HFFc6 (cell line): ENCODE measurements at places on chromosomes 7 and 10.

DNA sequence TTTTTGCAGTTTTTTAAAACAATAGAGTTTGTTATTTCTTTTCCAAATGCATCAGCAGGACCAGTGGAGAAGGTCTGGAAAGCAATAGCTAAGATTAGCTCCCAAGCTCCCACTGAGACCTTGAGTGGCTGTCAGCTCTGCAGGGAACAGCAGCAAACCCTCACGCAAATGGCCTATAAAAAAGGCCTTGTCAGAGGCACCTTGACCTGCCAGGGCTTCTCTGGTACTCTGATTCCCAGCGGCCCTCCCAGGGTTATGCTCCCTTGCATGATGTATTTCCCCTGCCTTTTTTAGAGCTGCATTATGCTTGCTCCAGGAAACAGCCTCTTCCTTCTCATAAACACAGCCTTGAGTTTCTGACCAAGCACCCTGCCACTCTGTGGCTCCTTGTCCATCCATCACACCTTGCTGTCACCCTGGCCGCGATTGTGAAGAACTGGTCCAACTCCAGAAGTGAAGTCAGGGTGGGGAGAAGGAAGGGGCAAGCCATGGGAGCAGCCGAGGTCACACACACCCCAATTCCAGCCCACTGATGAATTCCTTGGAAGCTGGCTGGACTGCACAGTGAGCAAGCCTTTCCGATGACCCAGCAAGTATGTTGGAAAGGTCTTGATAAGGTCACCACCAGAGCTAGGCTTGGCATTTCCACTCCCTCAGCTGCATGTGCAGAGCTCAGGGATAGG is 35.3 kb upstream of the NKX2-3 start:
- DNase-seq: no peak

DNA sequence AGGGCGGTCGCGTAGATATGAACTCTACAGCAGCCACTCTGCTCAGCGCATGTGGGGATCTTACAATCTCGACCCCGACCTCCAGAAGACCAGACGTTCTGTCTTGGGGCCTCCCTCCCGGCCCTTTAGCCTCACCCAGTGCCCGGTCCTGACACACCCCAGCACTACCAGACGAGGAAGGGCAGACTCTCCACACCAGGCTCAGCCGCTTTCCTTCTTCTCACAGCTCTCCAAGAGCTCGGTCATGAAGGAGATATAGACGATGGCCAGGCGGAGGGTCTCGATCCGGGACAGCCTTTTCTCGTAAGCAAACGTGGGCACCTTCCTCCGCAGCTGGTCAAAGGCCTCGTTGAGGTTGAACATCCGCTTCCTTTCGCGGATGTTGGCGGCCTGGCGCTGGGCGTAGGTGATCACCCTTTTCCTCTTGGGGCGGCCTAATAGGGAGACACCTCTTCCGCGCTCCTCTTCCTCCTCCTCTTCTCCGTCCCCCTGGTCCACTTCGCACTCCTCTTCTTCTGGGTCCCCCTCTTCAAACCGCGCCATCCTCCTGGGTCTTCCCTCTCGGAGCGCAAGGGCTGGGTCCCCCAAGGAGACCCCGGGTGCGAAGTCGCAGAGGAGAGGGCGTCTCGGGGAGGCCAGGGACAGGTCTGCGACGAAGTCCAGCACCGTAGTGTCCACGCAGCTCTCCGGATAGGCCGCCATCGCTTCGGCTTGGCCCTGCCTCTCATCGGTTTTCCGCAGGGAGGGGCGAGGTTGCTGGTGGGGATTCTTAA is at the start of gene FERD3L:
Gene FERD3L, minus strand, starts transcription at position 761 of the 773 bp plus-strand sequence. Its CDS starts 59 bp downstream, at position 702.
- DNase-seq: no peak

- no peak for DNase-seq
These were observed 30.5 kb downstream of the EBF3 start for GRCh38 chr10:129933456-129934092.

DNA sequence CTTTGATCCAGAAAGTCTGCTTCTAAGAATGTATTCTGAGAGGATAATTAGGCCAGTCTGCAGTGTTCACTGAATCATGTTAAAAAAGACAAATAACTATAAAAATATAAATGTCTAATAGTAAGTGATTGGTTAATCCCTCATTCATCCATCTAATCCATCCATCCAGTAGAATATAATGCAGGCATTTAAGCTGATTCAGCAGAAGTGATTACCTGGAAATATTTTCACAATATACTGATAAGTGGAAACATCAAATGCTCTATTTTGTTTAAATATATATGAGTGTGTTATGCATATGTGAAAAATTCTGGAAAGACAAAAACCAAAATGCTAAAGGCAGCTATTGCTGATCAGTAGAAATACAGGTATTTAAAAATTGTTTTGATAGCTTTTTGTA is 152.6 kb downstream of the REEP3 start:
- DNase-seq: no peak

GRCh38 chr7:21617916-21618390 is 75.1 kb downstream of the DNAH11 start:
- peak; percentile 82 for DNase-seq

DNA sequence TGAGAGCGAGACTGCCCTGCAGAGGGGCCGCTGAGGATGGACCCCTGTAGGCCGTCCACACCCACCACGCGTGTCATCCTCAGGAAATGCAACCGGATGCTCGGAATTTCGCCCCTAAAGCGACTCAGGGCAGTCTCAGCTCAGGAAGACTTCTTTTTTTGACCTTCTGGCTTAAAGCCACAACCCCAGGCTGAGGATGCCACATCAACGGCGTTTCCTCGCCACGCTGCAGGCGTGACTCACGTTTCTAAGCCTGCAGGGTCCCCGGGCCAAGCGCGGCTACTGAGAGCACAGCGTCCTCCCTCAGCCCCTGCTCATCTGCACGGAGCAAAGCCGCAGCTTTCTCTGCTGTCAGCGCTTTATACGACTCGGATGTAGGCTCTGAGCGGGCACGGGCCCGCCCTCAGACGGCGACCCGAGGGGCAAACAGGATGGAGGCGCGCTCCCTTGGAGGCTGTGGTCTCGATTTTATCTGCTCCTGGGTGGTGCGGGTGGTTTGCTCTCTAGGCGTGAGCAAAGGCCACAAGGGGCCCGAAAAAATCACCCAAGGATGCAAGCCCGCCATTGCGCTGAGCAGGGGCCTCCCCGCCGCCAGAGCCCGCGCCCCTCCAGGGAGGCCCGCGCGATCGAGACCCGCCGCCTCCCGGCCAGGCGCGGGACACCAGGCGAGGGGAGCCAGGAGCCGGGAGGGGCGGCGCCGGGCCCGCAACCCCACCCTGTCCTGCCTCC is 726 bp upstream of the INSIG1 start:
- peak; percentile 77 for DNase-seq

DNA sequence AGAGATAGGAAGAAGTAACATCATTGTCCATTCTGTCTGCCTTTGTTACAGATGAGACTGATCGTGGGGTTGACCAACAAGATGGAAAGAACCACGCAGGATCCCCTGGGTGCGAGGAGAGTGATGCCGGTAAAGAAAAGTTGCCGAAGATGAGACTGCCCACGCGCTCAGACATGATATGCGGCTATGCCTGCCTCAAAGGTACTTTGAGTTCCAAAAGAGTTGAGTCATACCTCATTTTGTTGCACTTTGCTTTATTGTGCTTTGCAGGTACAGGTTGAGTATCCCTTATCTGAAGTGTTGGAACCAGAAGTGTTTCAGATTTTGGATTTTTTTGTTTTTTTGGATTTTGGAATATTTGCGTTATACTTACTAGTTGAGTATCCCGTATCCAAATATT is 12.2 kb upstream of the CLCN1 start:
- DNase-seq: no peak

- no peak for DNase-seq
These were observed 316.8 kb upstream of the MTPN start for GRCh38 chr7:136293841-136294391.
